ENCODE measurements at places on chromosomes 13 and 19.

DNA sequence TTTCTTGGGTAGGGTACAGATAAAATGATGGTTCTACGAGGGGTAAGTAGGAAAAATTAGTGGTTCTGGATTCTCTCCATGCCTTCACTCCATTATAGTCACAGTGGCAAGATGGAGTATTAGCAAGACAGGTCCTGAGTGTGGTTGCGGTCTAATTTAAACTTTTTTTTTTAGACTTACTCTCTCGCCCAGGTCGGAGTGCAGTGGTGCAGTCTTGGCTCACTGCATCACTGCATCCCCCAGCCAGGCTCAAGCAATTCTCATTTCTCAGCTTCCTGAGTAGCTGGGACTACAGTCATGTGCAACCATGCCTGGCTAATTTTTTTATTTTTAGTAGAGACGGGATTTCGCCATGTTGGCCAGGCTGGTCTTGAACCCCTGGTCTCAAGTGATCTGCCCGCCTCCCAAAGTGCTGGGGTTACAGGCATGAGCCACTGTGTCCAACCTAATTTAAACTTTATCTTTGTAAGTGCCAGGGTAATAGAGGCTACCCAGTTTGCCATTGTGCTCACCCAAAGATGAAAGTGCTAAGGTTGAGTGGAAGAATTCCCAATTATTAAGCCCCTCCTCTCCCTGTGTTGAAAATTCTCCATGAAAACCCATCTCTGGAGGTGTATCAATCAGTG, 135.6 kb downstream of the TM9SF2 start:
- DNase-seq: no peak

- DNase-seq: no peak
Observed at GRCh38 chr13:80360453-80360800, 19.5 kb upstream of the SPRY2 start.

GRCh38 chr13:110097013-110097412, 209.9 kb downstream of the COL4A1 start:
- no peak for DNase-seq

DNA sequence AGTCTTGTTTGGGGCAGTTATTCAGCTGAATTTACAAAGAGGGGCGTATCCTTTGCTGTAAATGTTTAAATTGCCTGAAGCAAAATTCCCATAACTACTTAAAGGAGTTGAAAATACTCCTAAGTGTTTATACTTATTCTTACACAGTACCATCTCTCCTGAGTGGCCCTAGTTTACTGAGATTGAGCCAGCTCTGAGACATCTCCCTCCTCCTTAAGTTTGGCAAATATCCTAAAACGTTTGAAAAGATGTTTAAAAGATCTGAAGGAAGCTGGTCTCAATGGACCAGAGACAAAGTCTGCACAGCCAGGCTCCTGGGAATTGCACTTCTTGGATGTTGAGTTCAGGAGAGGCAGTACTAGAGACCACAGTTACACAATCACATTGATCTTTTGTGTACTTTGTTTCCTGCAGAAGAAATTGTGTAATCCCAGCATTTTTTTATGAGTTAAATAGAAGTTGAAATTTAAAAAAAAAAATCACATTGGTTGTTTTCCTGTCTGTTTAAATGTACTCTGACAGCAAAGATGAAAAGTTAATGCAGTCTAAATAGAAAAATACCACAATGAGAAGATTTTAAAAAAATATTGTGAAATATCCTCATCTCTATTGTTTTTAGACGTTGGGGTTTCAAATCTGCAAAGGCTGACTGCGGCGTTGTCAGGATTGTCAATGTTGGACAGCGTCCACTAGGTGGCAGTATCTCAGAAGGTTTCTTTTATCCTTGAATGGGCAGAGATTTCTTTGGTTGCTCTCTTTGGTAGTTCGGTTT, 20.7 kb downstream of the TNFSF11 start:
- peak; percentile 54 for DNase-seq

DNA sequence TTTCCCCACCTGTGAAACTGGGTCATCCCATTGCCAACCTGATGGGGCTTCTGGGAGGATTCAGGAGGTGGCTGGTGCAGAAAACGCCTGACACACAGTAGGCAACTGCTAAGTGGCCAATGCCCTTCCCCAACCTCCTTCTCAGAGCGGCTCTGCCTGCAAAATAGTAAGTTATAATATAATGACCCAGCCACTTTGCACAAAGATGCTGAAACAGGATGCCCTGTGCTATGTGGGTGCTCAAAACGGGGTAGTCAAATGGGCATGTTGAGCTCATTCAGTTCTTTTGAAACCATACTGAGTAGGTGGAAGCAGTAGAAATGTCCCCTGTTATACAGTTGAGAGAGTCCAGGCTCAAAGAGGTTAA, 507 bp downstream of the MARCHF2 start:
- no peak for DNase-seq

GRCh38 chr13:96817336-96817941, 176.8 kb downstream of the OXGR1 start:
- DNase-seq: no peak

DNA sequence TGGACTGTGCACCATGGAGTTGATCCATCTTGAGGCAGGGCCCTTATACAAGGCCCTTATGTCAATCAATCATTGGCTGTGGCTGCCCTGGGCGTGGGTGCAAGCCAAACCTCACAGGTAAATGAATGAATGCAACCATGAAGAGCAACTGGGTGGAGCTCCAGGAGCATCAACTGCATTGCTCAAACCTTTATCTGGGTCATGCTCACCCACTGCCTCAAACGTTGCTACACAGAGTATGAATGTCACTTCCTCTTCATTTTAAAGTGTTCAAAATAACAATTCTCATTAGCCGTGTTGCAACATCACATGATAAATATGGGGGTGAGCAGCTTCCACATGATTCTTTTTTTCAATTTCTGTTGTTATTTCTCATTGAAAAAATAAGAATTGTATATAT, 6.4 kb upstream of the ZNF333 start:
- DNase-seq: no peak

GRCh38 chr19:33298146-33298911, 4.0 kb downstream of the CEBPA start:
- DNase-seq: no peak

GRCh38 chr13:106534639-106535551, 567 bp downstream of the EFNB2 start:
- DNase-seq: no peak

GRCh38 chr13:49646688-49647087, 18.4 kb downstream of the ARL11 start:
- DNase-seq: no peak

DNA sequence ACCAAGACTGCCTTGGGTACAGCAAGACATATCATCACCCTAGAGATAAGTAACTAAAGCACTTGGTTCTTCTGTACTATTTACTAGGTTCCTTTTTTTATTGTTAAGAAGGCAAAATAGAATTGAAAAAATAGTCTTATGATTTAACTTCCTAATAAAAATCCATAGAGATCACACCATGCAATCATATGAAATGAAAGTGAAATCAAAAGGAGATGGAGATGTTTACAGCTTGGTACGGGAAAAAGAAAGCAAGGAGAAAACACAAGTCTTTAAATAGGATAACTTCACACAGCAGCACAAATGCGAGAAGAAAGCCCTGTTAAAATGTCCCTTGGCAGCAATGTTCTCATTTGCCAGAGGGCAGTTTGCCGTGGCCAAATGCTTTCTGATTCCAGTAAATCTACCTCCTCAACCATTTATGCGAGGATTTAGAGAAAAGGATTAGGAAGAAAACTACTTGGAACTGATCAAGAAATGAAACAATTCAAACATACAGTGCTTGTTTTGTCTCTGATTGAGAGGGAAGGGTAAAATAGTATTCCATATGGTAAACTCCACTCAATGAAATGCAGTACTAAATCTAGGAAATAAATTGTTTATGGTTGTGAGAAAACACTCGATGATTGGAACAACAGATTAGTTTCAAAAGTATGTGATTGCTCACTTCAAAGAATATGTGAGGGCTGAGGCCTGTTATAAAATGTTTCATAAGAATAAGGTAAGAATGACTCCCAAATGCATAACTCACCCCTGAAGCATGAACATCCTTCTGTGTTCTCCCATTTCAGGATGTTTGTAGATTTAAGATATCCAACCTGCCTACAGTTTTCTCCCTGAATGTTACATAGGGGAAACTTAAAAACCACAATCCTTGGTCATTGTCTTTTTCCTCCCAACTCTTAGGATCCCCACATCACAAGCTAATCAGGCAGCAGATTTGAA, 487.8 kb downstream of the DACH1 start:
- DNase-seq: no peak

GRCh38 chr19:46009530-46010510, 13.0 kb downstream of the PGLYRP1 start:
- no peak for DNase-seq

- no peak for DNase-seq
Observed at GRCh38 chr13:50511877-50512341, 331.6 kb downstream of the DLEU7 start.

- no peak for DNase-seq
Observed at GRCh38 chr19:6551091-6551490, 20.3 kb downstream of the TNFSF9 start.

- DNase-seq: peak; percentile 39
Observed at GRCh38 chr19:40365613-40366401, 17.3 kb downstream of the PLD3 start.
